Activated CD8-positive, alpha-beta memory T cell treated with anti-CD3 and anti-CD28 coated beads, Interleukin-2, amount 10 ng/mL, durations not matched to agents 7 days and 5 days (primary cell): ENCODE measurements at places on chromosomes 12 and 14.

- DNase-seq: peak; percentile 48
These were observed 4.4 kb upstream of the CSRNP2 start for GRCh38 chr12:51087818-51088217.

- DNase-seq: no peak
These were observed 97.1 kb downstream of the PRIMA1 start for GRCh38 chr14:93691042-93691780.

DNA sequence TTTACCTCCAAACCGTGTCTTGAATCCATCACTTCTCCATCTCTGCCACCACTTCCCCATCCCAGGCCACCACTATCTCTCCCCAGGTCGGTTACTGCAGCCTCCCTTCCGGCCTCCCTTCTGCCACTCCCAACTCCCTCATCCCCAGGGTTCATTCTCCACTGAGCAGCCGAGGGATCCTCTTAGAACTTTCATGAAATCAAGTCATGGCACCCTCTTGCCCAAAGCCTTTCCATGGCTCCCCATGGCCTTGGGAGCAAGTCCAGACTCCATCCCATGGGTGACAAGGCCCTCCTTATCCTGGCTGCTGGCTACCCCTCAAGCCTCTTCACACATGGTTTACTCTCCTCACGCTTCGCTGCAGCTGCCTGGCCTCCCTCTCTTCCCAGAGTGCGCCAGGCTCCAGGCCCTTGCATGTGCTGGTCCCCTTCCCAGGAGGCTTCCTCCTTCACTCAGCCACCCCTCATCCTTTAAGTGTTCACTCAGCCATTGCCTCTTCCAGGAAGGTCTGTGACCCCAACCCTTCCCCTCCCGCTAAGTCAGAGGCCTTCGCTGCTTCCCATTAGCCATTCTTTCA is 17.9 kb upstream of the SH2B3 start:
- DNase-seq: no peak

- no peak for DNase-seq
These were observed 5.4 kb downstream of the ANKRD13A start for GRCh38 chr12:110004598-110004997.

GRCh38 chr12:129053232-129053631 is 200.0 kb downstream of the GLT1D1 start:
- DNase-seq: no peak

GRCh38 chr14:85052646-85053045 is 477.3 kb upstream of the FLRT2 start:
- DNase-seq: no peak

- no peak for DNase-seq
These were observed 7.6 kb downstream of the ITPK1 start for GRCh38 chr14:93108105-93108504.

DNA sequence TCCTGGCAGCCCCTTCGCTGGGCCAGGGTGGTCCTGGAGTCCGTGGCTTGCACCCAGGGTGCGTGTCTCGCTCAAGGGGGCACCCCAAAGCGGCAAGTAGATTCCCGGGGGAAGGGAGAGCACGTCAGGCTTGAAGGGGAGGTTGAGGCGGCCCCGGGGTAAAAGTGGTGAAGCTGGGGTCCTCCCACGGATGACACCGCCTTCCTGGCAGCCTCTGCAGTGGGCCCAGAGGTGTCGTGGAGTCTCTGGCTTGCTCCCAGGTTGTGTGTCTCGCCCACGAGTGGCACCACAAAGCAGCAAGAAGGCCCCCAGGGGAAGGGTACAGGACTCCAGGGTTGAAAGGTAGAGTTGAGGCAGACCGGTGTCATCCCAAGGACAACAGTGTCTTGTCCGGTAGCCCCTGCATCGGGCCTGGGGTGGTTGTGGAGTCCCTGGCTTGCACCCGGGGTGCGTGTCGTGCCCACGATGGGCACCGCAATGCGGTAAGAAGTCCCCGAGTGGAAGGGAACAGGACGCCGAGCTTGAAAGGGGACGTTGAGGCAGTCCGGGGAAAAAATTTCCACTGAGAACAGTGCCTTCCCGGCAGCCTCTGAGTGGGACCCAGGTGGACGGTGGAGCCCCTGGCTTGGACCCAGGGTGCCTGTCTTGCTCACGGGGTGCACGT is 158.0 kb upstream of the ALG10B start:
- no peak for DNase-seq
